ENCODE measurements at places on chromosomes 13 and 19. TPM values are rescaled to one million over a fixed set of nuclear protein-coding genes. Genes with fewer than 3 reads are reported as not detected.

DNA sequence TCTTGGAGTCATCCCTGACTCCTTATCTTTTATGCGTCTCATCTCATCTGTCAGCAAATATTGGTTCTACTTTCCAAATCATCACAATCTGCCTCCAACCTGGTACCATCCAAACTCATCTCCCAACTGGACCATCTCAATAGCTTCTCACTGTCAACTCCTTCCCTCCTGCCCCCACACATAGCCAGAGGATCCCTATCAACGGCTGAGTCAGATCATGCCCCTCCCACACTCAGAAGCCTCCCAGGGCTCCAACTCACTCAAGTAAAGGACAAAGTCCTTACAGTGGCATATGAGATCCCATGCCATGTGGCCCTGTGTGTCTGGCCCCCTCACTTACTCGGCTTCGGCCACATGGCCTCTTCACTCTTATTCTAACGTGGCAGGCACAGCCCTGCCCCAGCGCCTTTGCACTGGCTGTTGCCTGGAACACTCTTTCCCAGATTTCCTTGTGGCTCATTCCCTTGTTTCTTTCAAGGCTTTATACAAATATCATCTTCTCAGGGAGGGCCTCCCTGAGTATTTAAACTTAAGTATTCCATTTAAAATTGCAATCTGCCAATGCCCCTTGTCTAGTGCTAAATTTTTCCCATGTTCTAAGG is 4.3 kb downstream of the SPRED3 start:
- DNase-seq: no peak

DNA sequence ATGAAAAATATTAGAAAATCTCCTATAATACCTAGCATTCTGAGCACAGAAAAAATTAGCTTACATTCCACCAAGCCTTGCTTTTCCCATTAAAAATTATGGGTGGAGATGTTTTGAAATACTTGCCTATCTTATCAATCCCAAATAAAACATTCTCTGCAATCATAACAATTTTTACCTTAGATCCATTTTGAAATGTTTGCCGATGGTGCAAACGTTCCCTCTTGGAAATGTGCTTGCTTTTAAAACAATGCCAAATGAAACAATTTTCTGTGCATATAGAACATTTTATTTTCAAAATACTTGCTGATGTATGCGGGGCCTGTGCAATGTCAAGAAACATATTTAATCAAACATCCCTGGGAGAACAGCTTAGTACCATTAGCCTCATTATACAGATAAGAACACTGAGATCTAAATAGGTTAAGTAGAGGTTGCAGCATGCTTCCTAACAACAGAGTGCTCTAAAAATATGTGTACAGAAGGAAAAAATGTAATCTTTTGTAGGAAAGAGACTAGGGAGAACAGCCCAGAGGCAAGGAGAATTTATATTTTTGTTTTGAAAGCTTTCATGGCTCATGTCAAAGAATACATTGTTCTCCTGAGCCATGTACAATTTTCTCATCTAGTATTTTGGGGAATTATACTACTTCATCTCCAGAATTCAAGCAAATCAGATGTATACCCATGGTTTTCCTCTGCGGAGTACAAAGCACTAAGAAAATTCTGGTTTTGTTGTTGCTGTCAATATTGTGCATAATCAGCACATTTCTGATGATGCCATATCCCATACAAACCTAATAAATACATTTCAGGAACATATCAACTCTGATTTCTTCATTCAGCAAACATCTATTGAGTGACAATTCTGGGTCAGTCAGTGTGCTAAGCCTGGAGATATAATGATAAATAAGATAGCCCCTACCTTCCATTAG is 25.9 kb upstream of the FNDC3A start:
- DNase-seq: no peak

- DNase-seq: no peak
These were observed 29.6 kb downstream of the COL4A2 start for GRCh38 chr13:110336681-110337080.

DNA sequence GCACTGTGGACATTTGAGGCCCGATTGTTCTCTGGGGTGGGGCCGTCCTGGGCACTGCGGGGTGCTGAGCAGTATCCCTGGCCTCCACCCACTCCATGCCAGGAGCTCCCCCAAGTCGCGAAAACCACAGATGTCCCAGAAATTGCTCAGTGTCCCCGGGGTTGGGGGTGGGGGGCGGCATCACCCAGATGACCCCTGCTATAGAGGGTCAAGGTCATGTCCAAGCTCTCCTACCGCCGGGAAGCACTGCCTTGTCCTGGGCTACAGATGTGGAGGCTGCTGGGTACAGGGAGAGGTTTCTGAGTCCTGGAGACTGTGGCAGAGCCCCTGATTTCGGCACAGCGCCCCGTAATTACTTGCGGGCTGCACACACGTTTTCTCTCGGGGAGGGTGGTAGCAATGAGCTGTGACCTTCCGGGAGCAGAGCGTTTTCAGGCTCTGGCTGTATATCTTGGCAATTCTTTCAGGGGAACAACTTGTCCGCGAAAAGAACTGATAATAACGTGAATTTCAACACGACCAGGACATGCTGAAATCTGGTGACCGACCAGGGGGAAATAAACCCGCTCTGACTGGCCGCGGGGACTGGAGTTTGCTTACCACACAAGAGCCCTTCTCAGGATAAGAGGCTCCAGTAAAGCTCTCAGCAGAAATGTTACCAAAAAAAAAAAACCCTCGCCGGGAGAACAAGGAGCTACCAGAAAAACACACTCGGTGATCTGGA is 68.1 kb downstream of the GNG7 start:
- DNase-seq: peak; percentile 70

- no peak for DNase-seq
These were observed 123.4 kb upstream of the ARGLU1 start for GRCh38 chr13:106691341-106691740.

GRCh38 chr13:60407095-60407494 is 10.1 kb downstream of the TDRD3 start:
- no peak for DNase-seq

DNA sequence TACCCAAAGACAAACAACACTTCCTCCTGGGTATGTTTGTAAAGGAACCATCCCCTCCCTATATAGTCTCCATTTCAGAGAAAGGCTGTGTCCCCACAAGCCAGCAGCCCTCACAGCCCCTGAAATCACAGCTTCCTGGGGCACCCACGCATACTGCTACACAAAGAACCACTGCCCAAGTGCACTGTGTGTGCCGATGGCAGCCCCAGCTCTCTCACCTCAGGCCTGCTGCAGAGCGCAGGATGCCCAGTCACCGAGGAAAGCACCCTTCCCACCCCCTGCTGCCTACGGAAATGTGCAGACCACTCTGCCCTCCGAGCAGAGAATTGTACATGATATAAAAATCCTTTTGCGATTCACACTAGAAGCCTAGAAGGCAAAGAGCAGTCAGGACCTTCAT is 39.4 kb downstream of the SOHLH2 start:
- DNase-seq: no peak

DNA sequence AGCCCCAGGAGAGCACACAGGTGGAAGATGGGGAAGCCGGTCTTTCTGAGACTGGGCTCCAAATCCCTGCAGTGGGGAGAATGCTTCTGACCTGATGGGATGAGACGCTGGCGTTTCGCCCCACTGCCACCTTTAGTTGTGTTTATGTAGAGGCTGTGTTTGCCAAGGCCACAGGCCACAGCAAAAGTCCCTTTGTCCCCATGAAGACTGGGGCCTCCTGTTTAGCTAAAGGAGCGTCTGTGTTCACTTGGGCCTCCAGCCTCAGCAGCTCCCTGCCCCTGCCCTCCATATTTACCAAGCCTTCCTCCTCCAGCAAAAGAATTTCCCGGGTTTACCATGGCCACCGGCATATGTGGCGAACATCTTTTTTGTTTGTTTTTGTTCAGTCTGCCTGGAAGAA is 10.4 kb upstream of the KLK14 start:
- DNase-seq: no peak

GRCh38 chr13:81676008-81676407 is 1335.1 kb upstream of the SPRY2 start:
- no peak for DNase-seq

GRCh38 chr13:99124794-99125316 is 75.8 kb upstream of the UBAC2 start:
- DNase-seq: no peak

GRCh38 chr13:40490086-40490758 is 176.2 kb downstream of the FOXO1 start:
- DNase-seq: no peak

- DNase-seq: peak; percentile 88
These were observed 21.5 kb downstream of the NFIC start for GRCh38 chr19:3387645-3388589.

GRCh38 chr13:24630851-24631620 is 49.2 kb upstream of the ATP12A start:
- DNase-seq: no peak

GRCh38 chr19:40625406-40626120 is 24.4 kb downstream of the LTBP4 start:
- no peak for DNase-seq

Gene RFXAP
- 8.3 TPM for total RNA-seq
